ENCODE measurements at places on chromosomes 1 and 21.

- peak; percentile 42 for DNase-seq
These were observed at the start of gene ADAMTS5 for GRCh38 chr21:26967062-26967913. TSS of gene ADAMTS5 (minus strand) at chr21:26967088. CDS start at chr21:26966391, 697 bp downstream.

- no peak for DNase-seq
These were observed 56.1 kb downstream of the KCTD3 start for GRCh38 chr1:215623162-215623561.

DNA sequence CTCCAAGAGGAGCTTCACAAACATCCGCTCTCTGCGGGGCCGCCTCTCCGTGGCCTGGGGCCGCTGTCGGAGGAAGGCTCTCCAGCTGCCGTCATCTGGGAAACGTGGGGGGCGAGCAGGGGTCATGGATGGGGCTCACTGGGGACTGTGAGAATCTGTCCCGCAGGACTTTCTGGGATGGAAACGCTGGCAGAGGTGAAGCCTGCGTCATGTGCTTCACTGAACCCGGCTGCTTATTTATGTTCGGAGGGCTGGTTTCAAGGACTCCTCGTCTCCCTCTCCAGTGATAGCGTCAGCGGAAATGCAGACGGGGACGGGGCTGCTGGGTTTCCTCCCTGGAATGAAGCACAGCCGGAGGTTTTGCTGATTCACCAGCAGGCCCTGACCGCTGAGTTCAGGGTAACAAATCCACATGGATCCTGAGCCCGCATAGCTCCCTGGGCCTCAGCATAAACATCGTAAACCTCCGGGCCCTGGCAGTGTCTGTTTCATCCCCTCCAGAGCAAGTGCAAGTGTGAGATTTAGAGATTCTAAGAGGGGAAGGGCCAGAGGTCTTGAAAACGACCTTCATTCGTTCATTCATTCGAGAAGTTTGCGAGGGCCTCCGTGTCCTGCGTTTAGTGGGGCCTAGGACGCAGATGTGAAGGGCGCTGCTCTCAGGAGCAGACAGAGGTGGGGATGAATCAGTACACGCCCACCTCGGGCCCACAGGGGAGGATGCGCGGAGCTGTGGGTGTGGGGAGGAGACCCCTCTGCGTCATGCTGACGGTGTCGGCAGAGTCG lies 7.0 kb upstream of the POFUT2 start:
- no peak for DNase-seq

GRCh38 chr1:102098536-102098935 lies 101.8 kb upstream of the OLFM3 start:
- DNase-seq, result no peak

DNA sequence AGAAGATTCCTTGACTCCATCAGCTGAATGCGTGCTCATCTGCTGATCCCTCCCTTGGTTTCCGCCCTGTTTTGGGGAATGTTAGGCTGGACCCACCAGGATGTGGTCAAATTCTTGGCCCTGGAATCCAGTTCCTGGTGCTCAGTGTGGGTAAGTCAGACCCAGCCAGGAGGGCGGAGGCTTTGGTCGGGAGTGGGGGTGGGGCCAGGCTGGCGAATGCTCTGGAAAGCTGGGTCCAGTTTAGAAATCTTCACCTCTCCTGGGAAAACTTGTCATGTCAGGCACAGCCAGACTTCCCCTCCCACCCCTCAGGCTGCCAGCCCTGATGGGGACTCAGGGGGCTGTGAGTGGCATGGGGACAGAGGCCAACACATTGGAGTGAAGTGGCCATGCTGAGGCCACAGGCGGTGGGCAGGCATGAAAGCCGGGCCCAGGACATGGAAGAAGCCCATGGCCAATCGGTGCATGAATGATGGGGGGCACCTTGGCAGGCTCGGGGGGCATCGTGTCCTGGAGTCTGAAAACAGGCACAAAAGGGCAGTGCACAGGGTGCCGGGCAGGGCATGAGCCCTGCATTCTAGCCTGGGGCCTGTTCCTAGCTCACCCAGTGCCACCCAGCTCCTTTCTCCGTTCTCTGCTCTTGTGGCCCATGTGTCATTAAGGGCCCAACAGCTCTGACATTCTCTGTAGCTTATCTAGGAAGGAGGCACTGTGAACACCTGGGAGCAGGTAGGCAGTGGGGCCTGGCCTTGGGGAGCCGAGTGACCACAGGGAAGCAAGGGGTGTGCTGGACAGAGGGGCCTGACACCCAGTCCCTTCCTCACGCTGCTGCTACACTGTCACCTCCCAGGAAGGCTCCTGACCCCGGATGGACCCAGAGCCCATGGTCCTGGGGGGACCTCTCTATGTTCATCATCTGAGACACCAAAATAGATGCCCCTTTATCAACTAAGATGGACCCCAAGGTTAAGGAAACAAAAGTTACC lies 14.6 kb upstream of the PADI1 start:
- DNase-seq, result no peak

- no peak for DNase-seq
These were observed 25.8 kb downstream of the SLC5A9 start for GRCh38 chr1:48248356-48248755.

- DNase-seq, result no peak
These were observed 14.4 kb upstream of the TTC39A start for GRCh38 chr1:51344602-51345299.

GRCh38 chr1:161962091-161962887 lies 61.4 kb downstream of the OLFML2B start:
- no peak for DNase-seq

DNA sequence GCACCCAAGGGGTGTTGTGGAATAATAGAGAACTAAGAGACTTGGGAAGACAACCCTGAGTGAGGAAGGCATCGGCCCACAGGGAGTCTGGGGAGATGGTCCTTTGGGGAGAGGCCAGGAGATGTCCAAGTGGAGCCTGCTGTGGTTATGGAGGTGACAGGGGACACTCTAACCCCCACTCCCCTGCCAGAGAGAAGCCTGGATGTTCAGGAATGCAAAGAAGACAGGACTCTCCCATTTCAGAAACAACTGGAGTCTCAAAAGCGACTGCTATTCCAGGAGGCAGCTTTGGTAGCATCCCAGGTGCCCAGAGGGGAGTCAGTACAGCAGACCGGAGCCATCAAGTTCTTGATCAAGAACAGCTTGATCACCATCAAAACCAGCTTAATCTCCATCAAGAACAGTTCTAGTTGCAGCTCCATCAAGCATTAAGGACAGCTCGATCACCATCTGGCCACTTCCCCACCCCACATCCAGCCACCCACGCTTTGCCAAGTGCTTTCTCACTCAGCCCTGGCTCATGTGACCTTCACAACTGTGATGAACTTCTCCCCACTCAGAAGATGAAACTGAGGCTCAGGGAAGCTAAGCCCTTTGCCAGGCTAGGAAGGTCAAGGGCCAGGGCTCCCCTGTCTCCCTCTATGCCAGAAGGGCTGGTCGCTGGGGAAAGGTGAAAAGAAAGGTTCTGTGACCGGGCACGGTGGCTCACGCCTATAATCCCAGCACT lies 743 bp downstream of the CD52 start:
- no peak for DNase-seq

DNA sequence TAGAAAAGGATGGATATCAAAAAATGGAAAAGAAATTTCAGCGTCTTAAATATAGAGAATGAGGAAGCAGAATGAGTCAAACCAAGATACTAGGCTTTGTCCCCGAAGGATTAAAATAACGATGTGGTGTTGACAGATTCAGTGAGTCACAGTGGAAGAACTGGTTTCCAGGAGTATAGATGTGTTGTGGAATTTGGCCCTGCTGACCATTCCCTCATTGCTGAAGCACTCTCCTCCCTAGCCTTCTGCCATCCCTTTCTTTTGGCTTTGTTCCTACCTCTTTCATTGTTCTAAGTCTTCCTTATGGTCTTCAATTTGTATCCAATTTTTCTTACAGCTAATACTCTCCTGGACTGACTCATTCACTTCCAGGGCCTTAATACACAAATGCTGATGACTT lies 23.1 kb upstream of the USP25 start:
- no peak for DNase-seq

- peak; percentile 41 for DNase-seq
These were observed at the start of gene ADGRL4 for GRCh38 chr1:79006564-79006963. TSS of gene ADGRL4 (minus strand) at chr1:79006730. CDS start at chr1:79006654, 76 bp downstream.

- DNase-seq, result no peak
These were observed 3.5 kb downstream of the NIPAL3 start for GRCh38 chr1:24418898-24419628.

GRCh38 chr1:3408751-3409266 lies 45.7 kb upstream of the ARHGEF16 start:
- DNase-seq, result no peak

GRCh38 chr1:53321366-53321765 lies 6.5 kb downstream of the LRP8 start:
- DNase-seq, result peak; percentile 32

DNA sequence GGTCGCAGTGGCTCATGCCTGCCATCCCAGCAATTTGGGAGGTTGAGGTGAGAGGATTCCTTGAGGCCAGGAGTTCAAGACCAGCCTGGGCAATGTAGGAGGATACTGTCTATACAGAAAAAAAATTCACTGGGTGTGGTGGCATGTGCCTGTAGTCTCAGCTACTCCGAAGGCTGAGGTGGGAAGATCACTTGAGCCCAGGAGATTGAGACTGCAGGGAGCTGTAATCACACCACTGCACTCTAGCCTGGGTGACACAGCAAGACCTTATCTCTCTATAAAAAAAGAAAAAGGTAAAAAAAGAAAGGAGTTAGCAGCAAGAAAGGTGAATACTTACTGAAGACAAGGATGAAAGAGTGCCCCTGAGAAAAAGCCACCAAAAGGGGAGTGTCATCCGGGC lies 23.7 kb upstream of the BCL10 start:
- DNase-seq, result no peak

GRCh38 chr1:15444468-15445389 lies 6.5 kb downstream of the CTRC start:
- no peak for DNase-seq

GRCh38 chr1:6807782-6808181 lies 22.5 kb downstream of the CAMTA1 start:
- DNase-seq, result no peak

DNA sequence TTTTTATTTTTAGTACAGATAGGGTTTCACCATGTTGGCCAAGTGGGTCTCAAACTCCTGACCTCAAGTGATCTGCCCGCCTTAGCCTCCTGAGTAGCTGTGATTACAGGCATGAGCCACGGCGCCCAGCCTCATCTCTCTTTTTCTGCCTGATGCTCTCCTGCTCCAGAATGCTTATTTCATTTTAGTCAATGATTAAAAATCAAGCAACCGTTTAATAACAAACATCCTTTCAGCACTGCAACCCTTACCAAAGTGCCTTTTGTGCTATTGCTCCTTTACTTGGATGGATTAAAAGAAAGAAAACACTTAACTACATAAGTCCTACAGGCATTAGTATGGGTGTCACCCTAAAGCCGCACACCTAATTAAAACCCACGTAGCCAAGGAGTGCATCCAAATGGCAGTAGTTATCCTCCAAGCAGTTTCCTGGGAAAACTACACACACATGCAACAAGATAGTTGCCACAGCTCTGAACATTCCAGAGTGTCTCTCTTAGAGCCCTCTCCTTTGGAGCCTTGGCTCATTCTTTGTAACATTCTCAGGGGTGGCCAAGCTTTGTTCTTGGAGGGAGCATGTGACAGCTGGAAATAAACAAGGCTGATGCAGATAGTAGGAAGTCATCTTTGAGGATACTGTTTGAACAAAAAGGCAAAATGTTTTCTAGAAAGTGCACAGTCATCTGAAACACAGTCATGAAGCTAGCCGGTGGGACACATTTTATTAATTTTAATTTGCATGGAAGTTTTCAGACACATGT lies 51.2 kb downstream of the KCNJ15 start:
- DNase-seq, result no peak

GRCh38 chr1:15056515-15057285 lies 96.8 kb upstream of the TMEM51 start:
- DNase-seq, result no peak

DNA sequence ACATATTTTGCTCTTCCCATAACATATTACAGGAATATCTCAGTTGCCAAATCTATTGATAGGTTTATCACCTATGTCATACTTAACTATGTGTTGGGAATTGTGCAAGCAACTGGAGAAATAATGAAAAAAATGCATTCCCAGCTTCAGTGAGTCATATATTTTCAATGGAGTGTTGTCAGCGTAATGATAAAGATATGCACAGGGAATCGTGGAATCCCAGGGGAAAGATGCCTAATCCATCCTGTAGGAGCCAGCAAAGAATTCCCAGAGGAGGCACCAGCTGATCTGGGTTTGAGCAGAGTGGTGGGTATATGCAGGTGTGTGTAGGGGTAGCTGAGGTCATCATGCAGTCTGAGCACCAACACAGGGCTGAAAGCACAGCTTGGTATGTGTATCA lies 213.3 kb upstream of the DAB1 start:
- no peak for DNase-seq

GRCh38 chr1:111725192-111725591 lies 14.0 kb downstream of the INKA2 start:
- DNase-seq, result peak; percentile 69

DNA sequence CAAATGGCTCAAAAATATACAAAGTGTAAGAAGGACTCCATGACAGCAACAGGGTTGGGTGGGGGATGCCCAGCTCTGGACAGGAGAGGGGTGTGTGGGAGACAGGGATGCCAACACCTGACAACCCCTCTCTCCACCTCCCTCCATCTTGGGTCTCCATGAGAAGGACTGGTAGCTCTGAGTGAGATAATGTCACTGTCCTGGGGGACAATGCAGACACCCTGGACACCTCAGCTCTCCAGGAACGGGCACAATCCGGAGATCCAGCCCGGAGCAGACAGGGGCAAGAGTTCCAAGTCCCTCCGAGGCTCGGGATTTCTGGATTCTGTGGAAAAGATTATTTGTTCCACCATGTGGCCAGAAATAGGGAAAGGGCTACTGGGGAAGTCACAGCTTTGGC lies 122.5 kb downstream of the GLIS1 start:
- DNase-seq, result no peak

DNA sequence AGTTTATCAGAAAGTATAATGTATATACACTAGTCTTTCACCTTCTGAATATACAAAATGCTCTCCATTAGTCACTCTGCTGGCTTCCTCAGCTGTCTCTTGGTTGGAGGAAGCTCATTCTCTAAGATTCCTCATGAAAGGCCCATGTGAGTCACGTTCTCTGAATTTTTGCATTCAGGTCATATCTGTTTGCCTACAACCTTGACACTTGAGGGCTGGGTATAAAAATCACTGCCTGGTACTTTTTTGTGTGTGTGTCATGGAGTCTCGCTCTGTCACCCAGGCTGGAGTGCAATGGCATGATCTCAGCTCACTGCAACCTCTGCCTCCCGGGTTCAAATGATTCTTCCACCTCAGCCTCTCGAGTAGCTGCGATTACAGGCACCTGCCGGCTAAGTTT lies 2.8 kb upstream of the GALNT2 start:
- no peak for DNase-seq

Data from neuronal stem cell (in vitro differentiated cells).